ENCODE measurements at places on chromosomes 6 and 20.
A peak's percentile ranks its signal among the peaks of the same experiment; 100 is the strongest.

DNA sequence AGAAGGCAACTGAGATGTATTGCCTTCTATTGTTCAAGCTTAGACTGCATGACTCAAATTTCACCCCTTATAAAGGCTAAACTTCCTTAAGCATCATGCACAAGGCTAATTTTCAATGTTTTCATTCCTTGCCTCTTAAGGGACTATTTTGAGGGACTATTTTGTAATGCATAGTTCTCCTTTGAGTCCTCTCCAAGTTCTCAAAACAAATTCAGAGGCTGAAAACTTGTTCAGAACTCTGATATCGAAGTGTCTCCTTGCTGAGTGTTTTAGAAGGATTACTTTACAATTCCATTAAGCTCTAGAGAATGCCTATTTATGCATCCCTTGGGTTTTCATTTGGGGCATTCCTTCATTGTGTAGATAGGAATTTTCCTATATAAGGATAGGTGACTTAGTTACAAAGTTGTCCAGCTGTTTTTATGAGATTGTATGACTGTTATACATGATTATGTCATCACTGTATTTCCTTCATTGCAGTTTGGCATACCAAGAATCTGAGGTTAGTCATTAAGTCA lies 41.7 kb downstream of the COL19A1 start:
- peak; percentile 57 for DNase-seq

DNA sequence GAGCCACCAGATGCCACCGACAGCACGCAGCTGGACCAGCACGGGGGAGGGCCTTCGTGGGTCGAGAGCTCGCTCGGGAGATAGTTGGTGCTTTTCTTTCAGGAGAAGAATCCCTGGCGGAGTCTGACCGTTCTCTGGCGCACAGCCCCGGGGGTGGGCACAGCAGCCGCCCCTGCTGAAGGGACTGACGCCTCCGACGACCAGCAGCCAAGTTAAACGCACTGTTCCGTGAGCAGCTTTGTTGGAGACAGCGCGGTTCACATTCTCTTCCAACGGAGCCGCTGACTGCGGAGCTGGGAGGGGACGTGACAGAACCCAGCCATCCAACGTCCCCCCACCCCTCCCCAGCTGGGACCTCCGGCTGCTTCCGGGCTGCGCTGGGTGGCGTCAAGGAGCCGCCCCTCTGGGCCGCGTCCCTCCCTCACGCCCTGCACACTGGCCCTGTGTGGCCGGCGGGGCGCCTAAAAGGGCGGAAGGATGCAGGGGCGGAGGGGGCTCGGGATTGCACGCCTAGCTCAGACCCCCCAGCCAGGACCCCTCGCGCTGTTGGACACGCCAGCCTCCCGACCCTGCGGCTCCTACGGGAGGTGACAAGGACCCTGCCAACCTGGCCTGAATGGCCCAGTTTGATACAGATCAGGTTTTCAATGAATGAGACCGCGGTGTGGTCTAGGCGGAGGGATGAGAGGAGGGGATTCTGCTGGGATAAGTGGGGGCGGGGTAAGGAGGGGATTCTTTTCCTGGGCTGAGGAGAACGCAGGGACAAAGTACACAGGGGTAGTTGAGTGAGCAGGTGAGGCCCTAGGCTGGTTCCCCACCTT lies 36.4 kb upstream of the KHDC1 start:
- DNase-seq = peak; percentile 13

DNA sequence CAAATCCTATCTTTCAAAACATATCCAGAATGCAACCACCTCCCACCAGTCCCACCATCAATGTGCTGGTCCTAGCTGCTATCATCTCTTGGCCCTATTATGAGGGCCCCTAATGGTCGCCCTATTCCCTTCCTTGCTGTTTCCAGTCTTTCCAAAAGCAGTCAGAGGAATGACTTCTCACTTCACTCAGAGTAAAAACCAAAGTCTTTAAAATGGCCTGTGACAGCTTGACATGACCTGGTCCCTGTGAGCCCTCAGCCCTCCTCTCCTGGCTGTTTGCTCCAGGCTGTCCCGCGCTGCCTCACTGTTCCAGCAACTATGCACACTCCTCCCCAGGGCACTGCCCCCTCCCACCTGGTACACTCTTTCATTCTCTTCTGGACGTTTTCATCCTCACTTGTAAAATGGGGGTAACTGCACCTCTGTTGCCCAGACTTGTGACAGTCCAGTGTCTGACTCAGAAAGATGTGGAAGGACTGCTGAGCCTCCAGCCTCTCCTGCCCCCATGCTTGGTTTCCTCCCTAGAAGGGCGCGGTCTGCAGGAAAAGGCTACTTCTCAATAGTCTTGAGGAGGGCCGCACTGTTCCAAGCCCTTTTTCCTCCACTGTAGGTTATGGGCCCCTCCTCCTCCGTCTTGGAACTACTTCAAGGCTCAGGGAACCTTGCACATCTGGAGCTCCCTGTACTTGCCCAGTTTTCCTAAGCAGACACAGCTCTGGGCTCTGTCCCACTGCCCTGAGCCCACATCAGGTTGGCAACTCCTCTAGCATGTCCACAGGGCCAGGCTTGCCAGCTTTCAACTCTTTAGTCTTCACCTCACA lies 64.7 kb downstream of the MYH7B start:
- DNase-seq = no peak

DNA sequence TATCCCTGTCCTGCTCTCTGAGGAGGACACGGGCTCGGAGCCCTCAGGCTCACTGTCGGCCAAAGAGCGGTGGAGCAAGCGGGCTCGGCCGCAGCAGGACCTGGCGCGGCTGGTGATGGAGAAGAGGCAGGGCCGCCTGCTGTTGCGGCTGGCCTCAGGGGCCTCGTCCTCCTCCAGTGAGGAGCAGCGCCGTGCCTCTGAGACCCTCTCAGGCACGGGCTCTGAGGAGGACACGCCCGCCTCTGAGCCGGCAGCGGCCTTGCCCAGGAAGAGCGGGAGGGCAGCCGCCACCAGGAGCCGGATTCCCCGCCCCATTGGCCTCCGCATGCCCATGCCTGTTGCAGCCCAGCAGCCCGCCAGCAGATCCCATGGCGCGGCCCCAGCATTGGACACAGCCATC lies 14.2 kb upstream of the SLC22A7 start:
- DNase-seq = no peak

- no peak for DNase-seq
Measured at GRCh38 chr20:22568872-22569344, 15.5 kb downstream of the FOXA2 start.

DNA sequence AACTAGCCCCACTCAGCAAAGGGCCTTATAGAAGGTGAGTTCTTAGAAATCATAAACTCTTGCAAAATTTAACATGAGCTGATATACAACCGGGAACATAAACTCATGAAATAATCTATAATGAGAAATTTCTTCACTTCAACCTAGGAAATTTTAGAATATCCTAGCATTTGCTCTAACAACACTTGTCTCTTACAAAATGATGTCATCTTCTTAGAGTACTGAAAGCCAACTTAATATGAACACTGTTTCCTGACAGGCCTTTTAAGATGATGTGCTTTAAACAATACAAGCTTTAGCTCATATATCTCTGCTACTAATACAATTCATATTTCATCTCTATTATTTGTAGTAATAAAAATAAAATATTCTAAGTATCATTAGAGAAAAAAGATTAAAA lies 932 bp downstream of the PACRG start:
- no peak for DNase-seq

DNA sequence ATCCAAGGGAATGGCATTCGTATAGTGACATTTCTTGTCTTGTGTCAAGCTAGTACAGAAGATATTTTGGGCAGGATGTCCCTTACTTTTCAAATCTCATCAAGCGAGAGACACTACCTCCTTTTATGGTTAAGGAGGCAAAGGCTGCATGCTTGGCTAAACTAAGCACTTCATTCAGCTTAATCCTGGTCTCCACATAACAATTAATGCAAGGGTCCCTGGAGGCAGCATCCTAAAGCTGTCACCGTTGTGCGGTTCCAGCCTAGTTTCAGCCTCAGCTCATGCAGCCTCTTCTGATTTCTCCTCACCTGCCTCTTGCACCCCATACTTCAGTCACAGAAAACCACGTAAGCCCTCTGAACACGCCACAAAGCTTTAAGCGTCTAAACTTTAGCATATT lies 67.1 kb upstream of the SLC22A23 start:
- DNase-seq = no peak

- no peak for DNase-seq
Measured at GRCh38 chr6:139114746-139115145, 20.1 kb upstream of the HECA start.

DNA sequence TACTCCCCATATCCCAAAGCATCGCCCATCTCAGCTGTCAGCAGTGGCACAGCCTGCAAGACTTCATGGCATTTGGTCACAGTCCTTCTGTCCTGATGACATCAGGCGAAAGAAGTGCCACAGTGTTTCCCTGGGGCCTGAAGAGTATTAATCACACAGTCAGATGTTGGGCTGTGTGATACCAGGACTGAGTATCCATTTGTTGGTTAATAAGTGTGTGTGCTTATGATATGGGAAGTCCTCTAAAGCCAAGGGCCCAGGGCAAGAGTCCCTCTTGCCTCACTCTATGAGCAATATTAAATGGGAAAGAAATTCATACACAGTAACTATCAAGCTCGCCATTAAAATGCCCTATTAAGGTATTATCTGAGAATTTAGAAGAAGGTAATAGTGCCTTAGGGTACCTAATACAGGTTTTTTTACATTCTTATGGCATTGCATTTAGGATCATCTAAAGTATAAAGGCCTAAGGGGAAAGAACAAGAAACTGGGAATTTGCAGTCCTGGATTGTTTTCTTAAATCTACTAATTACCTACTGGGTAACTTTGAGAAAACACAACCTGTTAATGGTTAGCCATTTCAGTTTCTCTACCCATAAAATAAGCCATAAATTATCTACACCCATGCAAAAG lies 204.1 kb upstream of the PREP start:
- DNase-seq = no peak

GRCh38 chr20:3801846-3802245 lies 5.7 kb downstream of the CDC25B start:
- no peak for DNase-seq

GRCh38 chr6:83132121-83132520 lies 60.9 kb downstream of the PGM3 start:
- DNase-seq = no peak

DNA sequence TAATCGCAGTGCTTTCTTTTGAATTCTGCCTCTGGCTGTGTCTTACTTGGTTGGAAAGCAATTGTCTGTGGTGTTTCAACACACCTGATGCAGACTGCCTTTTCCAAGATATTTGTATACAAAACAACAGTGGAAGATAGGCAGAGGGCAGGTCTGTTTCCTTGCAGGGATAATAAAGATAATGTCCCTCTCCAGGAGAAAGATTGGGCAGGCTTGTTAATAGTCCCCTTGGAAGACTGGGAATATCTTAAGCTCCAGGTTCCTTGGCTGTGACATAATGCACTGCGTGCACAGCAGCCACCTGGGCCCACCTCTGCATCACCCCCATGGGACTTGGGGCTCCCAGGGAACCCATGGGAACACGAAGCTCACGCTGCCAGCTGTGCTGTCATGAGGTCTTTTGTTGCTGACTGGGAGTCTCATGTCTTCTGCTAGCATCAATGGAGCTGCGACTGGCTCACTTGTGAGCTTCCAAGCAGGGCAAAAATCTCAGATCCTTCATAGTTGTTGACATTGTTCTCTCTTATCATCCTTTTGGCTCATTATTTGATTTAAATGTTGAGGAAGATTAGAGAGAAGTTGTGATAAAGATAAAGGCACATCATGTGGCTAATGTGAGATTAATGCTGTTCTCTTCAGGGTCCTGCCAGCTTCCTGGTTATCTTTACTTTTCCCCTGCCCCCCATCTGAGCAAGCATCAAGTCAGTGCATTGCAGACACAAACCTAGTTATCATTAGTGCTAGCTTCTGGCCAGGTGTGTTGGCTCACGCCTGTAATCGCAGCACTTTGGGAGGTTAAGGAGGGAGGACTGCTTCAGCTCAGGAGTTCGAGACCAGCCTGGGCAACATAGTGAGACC lies 107.1 kb upstream of the ASF1A start:
- no peak for DNase-seq

DNA sequence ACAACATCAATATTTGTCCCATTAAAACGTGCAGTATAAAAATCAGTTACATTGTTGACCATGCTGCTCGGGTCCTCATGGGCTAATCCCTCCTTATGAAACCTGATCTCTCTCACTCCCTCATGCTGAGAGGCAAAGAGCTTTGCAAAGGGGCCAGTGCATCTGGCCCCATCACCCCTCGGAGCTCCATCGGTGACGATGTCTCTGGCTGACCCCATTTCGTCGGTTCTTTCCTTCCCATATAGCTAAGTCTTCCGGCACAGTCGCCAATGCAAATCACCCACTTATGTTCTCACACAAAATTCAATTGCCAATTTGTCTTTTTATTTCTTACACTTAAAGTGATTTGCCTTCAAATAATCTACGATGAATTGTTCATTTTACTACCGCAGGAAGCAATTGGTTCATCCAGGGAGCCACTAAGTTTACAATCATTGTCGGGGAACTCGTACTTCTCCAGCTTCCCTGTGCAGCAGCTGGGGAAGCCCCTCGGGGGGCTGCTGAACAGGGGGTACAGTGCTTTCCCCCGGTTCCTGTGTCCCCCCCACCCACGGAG lies 199.8 kb upstream of the CDH4 start:
- DNase-seq = no peak

- no peak for DNase-seq
Measured at GRCh38 chr20:63911176-63911575, 16.2 kb downstream of the DNAJC5 start.

DNA sequence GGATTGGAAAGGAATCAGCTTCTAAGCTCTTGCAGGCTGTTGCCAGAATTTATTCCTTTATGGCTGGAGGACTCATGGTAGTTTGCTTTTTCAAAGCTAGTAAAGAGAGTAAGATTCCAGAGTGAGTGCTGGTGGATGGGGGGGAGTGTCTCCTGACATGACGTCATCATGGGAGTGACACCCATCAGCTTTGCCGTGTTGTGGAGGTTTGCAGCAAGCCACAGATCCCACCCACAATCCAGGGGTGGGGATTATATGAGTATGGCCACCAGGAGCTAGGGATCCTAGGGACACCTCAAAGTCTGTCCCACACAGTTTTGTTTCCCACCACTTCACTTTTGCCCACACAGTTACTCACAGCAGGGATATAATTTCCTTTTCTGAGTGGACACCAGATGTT lies 28.7 kb upstream of the PMEPA1 start:
- DNase-seq = no peak

DNA sequence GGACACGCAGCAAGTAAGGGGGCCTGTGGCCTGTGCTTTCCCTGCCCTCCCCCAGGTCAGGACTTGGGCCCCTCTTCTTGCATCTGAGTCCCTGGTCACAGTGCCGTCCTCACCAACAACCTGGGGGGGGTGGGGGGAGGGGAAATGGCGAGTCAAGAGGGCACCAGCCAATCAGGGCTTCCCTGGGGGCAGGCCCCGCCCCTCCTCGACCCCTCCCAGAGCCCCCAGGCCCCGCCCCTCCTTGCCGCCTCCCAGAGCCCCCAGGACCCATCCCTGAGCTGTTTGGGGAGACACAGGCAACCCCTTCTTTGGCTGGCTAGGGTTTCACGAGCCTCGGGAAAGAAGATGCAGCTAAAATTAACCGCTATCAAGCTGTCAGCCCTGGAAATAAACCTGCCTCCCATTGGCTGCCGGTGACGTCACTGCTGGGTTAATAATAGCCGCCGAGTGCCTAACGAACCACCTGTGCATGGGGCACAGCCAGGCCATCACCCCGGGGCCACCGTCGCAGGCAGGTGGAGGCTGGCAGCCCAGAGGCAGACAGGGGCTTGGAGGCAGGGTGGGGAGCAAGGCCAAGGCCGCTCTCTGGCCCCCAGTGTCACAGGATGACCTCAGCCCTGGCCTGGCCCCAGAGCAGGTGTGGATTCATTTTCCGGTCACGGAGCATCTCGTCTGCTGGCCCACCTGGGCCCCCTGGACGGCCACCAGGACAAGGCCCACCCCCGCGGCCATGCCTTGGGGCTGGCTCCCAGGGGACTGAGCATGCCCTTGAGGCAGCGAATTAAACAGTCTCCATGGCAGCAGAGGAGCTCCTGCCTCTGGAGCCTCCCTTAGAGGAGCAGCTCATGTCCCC lies 3.2 kb upstream of the EEF1A2 start:
- peak; percentile 19 for DNase-seq
